ENCODE measurements at places on chromosomes 2 and 18.

GRCh38 chr2:186503827-186504606 is 18.0 kb downstream of the ZC3H15 start:
- peak; percentile 8 for DNase-seq

DNA sequence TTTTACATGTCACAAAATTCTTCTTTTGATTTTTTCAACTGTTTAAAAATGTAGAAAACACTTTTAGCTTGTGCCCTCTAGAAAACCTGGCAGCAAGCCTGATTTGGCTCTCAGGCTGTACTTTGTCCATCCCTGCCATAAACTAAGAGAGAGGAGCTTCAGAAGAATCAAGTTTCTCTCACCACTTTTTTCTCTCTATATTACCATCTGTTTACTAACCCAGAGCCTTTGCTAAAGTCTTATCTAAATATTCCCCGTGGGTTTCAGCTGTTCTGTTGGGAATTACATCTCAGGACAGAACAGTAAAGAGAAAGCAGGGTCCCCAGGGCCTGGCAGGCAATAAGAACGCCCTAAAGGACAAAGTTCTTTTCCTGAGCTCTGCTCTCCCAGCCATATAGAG is 409.1 kb upstream of the CRIM1 start:
- no peak for DNase-seq

DNA sequence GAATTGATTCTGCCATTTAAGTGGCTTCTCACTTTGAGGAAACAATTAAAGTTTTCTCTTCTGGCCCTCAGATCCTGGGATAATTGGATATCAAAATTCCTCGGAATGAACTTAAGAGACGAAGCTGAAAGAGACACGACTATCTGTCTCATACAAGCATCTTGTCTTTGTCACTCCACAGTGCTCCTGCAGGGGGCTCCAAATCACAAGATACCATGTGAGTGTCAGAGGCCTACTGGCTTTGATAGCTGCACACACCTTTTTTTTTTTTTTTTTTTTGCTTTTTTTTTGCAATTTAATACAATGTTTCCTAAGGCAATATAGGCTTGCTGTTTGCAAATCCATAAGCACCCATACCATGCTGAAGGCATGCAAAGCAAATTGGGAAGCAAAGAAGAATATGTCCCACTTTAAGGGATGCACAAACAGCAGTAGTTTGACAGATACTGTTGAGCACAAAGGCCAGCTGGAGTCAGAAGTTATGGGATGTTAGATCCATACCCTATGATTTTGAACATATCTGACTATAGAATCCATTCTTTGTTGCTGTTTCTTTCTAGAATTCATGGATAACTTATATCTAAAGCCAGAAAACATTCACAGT is 109.0 kb upstream of the CBLN2 start:
- DNase-seq, result no peak

GRCh38 chr2:26246818-26247217 is 2.1 kb downstream of the HADHB start:
- DNase-seq, result no peak

- no peak for DNase-seq
Measured at GRCh38 chr2:120785228-120785966, 49.7 kb downstream of the GLI2 start.

- no peak for DNase-seq
Measured at GRCh38 chr2:229815342-229815741, 101.0 kb upstream of the DNER start.

DNA sequence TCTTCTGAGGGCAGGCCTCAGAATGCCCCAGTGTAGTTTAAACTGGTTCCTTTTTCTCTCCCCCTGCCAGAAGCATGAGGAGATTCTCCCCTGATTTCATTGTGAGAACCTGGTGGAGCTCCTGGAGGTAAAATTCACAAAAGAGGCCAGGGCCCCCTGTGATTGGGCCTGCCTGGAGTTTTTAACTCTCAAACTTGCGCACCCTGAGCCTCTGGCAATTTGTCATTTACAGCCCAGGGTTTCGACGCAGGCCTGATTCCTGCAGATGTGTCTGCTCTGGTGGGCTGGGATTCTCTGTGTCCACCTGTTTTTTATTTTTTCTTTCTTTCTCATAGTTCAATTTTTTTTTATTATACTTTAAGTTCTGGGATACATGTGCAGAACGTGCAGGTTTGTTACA is 157.9 kb downstream of the ASB1 start:
- DNase-seq, result no peak

- no peak for DNase-seq
Measured at GRCh38 chr2:132593171-132593570, 76.8 kb downstream of the LYPD1 start.

- DNase-seq, result no peak
Measured at GRCh38 chr2:181623159-181623558, 33.7 kb downstream of the CERKL start.

DNA sequence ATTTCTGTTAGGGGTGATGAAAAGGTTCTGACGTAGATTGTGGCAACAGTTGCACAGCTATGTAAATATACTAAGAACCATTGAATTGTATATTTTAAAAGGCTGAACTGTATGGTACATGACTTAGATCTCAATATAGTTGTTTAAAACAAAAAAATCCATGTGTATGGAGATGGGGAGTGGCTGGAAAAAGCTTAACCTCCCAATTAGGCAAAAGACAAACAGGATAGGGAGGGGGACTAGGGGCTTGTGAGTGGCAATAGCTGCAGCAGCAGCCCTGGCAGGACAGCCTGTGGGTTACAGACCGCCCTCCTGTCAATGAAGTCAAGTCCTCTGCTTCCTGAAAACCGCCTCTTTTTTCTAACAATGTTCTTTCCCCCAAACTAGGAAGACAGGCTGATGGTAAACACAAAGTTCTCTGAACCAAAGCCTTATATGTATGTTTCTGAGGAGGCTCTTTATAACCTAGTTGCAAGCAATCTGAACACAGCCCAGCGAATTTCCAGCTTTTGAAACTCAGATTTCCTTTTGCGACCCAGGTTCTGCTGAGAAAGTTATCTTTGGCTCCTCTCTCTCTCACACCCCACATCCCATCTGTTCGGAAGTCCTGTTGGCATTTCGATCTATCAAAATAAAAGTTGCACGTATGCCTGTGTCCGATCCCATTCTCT is 10.3 kb downstream of the ATP8B1 start:
- DNase-seq, result no peak

GRCh38 chr2:88892207-88892606 is 200.7 kb downstream of the RPIA start:
- no peak for DNase-seq

DNA sequence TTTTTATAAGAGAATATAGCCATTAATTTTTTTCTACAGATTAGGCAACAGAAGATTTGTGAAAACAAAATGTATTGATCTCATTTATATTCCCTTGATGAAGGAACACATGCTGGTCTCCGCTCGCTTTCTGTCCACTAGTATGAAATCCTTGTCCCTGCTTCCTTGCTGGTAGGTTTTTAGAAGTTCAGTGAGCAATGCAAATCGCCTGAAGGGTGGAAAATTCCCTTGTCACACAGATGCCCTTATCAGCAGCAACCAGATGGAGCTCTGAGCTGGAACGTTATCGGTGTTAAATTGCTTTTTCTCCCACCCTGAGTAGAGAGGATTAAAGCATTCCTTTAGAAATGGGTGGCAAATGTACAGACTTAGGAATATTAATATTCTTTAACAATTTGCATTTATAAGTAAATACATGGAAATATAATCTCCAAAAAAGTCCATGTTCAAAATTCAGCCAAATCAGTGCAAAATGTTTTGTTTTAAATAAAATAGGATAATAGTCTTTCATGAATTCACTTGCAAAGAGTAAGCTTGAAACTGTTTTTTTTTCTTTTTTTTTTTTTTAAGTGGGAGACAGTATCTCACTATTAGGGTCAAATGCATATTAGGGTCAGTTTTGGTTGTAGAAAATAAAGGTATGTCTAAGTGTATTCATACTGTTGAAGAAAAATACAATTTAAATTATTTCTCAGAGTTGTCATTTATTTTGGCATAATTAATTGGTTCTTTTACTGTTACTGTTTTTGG is 164.0 kb upstream of the MYO3B start:
- DNase-seq, result no peak

DNA sequence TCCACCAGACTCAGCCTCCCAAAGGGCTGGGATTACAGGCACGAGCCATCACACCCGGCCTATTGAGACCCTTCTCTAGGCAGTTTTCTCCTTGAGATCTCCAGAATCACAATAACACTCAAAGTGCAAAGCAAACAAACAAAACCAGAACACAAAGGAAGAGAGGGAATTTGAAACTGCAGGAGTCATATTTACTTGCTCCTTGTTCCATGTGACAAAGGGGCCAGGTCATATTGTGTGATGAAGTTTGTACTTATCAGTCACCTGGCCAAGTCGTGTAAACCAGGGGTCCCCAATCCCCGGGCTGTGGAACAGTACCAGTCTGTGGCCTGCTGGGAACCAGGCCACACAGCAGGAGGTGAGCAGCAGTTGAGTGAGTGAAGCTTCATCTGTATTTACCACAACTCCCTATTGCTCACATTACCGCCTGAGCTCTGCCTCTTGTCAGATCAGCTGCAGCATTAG is 26.5 kb downstream of the SCYGR8 start:
- DNase-seq, result no peak

GRCh38 chr2:237547841-237548416 is 18.4 kb upstream of the PRLH start:
- DNase-seq, result no peak

DNA sequence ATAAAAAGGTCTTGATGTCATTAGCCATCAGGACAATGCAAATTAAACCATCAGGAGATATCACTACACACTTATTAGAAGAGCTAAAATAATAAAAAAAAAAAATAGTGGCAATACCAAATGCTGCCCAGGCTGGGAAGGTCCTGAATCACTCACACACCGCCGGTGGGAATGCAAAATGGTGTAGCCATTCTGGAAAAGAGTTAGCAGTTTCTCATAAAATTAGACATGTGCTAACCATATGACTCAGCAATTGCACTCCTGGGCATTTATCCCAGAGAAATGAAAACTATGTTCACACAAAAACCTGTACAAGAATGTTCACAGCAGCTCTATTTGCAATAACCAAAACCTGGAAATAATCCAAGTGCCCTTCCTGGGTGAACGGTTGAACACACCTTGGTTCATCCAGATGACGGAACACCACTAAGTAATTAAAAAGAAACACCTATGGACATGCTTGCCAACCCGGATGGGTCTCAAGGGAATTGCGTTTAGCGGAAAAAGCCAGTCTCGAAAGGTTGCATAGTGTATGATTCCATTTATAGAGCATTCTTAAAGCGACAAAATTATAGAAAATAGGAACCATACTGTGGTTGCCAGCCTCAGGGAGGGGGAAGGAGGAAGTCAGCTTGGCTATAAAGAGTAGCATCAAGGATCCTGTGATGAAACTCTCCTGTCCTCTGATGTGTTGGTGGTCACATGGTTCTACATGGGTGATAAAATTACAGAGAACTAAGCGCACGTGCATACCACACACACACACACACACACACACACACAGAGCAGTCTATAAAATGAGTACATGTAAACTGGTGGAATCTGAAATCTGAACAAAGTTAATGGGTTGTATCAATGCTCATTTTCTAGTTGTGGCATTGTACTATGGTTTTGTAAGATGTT is 4.6 kb downstream of the MBP start:
- DNase-seq, result peak; percentile 67

- DNase-seq, result no peak
Measured at GRCh38 chr2:152161598-152161997, 14.0 kb downstream of the STAM2 start.

DNA sequence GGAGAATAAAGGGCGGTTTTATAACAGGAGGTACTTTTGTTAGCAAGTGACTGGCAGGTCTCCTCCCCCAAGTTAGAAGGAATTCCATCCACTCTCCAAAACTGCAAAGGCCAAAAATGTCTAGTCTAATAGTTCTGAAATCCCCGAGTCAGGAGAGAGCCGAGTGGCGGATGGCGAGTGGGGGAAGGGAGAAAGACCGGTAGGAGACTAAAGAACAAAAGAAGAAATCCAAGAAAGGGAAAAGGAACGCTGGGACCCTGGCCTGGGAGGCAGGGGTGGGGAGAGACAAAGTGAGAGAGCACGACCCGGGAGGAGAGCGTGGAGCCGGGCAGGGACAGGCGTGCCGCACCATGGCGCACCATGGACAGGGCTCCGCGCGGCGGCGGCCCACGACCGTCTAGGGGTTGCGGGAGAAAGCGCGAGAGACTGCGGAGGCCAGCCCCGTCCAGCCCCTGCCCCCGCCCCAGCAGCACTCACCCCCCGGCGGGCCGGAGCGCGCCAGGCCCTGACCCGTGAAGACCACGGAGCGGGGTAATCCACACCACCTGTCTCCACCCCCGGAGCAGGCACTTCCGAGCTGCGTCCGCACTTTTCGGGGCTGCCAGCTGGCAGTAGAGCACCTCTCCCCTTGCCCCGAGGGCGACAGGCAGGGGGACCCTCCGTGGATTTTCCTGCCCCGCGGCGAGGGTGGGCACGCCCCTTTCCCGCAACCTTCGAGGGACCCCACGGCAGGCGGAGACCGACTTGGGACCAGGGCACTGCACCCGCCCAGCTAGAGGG is 1.6 kb downstream of the CDH2 start:
- no peak for DNase-seq

DNA sequence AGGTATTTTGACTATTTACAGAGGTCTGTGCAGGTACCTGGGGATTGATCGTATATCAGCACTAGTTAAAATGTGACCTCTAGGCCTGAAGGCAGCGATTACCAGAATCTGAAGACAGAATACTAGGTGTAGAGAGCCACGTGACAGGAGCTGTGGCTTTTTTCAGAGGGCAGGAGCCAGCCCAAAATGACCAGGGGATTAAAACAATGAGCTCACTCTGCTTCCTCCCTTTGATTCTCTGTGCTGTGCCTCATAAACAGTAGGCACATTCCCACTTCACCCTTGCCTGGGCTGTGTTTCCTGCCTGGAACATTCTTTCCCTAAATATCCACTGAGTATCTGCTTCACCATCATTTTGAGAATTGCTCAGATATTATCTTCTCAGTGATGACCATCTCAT is 15.2 kb downstream of the ITGAV start:
- no peak for DNase-seq

GRCh38 chr2:174577967-174578589 is 19.5 kb downstream of the WIPF1 start:
- DNase-seq, result peak; percentile 46

DNA sequence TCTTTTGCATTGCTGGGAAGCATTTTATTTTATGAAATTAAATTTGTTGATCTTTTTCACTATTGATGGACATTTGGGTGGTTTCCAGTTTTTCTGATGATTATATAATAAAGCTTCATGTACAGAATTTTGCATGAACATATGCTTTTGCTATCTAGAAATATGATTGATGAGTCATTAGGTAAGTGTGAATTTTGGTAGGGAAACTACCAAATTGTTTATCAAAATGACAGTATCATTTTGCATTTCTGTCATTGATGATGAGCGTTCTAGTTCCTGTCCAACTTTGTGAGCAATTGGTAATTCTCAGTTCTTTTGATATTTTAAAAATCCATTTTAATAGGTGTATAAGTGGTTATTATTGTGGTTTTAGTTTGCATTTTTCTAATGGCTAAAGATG is 67.7 kb downstream of the TAF4B start:
- no peak for DNase-seq

DNA sequence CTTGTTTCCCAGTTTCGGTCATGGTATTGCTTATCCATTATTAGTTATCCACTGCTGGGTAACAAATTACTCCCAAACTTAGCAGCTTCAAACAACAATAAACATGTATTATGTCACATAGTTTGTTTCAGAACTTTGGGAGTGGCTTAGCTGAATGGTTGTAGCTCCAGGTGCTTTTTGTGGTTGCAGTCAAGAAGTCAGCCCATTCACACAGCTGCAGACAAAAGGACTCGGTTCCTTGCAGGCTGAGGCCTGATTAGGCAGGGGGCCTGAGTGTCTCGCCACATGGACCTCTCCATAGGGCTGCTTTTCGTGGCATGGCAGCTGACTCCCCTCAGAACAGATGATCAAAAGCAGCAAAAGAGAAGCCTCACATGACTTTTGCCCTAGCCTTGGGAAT is 58.2 kb upstream of the ITGA4 start:
- DNase-seq, result no peak

Data from T-helper 1 cell (primary cell).